ENCODE measurements at places on chromosomes 12 and 14.

GRCh38 chr12:6346235-6346832 is 4.5 kb upstream of the TNFRSF1A start:
- DNase-seq, result no peak

DNA sequence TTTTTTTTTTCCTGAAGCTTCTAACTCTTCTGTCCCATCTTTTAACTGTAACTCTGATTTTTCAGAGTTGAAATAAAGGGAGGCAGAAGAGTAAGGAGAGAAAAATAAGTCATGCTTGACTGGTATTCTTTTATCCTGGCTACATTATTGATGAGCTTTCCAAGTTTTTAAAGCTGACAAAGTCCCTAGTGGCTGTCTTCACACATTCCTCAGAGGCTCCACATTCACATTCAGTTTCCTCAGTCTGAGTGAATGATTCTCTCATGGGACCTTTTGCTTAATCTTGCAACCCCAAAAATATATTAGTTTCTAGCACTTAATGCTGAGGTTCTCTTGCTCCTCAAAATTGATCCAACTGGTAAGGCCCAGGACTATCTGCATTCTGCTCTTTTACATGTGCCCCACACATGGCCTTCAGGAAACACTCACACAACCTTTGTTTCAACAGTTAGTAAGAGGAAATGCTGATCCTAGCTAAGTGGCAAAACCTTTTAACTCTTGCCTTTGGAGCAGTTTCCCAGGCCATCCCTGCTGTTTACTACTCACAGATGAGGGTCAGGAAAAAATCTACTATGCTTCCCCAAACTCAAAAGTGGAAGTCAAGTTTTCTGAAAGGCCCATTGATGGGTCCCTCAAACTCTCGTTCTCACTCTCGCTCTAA is 61.7 kb upstream of the SLC6A15 start:
- DNase-seq, result no peak

DNA sequence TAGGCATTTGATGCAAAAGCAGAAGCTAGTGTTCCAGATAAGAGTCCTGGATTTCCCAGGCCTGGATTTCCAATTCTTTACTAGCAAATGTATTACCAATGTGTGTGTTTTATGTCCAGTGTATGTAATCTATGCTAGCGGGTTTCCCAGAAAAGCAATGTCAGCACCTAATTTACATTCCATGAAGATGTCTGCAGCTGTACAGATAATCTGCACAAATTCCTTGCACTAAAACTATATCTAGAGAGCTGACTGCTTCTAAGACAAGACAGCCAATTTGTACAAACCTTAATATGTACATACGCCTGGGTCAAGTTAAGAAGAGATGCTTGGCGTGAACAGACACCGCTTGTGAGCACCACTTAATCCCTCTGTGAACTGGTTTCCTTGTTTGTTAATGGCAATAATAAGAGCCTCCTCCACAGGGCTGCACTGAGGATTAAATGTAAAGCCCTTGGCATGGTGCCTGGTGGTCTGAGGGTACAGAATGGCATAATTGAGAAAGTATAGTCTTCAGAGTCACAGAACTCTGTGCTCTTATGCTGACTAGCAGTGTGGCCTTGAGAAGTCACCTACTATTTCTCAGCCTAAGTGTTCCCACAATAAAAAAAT is 185.6 kb downstream of the EPS8 start:
- no peak for DNase-seq

DNA sequence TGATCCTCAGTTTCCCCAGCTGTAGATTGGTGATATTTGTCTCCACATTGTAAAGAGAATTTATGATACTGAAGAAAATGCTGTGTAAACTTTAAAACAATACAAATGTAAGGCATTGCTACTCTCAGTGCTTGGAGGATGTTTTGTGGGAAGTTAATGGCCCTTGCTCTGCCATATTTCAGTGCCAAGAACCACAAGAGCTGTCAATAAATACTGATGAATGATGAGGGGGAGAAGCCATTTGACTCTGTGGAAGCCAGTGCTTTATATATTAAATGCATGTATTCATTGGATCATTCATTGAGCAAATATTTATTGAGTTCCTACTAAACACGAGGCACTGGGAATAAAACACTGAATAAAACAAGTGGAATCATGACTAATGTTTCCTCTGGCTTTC is 30.8 kb downstream of the CACNA1C start:
- DNase-seq, result no peak

DNA sequence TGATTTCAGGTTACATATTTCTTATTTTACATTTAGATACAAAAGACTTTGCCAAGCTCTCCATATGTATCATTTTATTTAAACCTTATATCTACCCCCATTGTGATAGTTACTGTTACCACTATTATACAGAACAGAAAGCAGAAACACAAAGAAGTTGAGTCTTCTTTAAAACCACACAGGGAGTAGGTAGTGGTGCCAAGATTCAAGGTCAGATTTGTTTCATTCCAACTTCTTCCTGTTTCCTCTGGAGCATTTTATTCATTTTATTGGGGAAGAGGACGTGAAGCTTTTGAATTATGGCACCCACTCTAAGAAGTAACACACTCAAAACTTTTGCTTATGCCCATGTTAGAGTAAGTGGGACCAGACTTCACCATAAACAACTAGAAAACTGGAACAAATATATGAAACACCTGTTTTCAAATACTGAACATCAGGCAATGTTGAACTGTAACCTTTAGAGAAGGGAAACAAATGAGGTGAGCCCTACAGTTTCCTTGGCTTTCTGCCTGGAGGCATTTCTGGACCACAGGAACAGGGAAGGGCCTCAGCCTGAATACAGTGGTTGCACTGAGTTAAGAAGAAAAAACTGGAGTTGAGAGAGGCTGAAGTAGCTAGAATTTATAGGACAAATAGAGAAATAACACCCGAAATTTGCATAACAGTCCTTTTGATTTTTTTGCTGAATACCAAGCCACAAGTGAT is 160.4 kb upstream of the SSTR1 start:
- DNase-seq, result no peak

DNA sequence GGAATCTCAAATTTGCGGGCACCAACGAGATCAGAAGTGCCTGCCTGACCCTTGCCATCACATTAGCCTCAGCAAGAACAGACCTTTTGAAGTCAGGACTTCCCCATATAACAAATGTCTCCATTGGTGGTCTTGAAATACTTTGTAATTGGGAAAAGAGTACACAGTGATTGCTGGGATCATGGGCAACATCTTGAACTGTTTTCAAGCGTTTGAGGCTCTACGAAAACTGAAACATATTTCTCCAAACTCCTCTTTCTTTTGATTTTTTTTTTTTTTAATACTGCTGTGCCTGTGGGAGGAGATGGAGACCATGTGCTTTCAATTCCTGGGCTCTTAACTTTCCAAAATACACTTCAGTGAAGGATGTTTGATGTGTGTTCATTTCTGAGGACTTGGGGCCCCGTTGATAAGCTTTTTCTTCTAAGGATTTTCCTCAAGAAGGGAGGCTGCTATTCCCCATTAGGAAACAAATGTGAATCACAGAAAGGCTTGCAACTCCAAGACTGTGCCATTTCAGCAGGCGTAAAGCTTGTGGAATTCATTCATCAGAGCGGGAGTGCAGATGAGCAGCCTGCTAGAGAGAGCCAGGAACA is 94.5 kb downstream of the TMEM132C start:
- DNase-seq, result no peak

GRCh38 chr14:55136885-55137786 is 8.1 kb downstream of the LGALS3 start:
- DNase-seq, result no peak

GRCh38 chr14:60648249-60648933 is 886 bp downstream of the SIX1 start:
- no peak for DNase-seq

DNA sequence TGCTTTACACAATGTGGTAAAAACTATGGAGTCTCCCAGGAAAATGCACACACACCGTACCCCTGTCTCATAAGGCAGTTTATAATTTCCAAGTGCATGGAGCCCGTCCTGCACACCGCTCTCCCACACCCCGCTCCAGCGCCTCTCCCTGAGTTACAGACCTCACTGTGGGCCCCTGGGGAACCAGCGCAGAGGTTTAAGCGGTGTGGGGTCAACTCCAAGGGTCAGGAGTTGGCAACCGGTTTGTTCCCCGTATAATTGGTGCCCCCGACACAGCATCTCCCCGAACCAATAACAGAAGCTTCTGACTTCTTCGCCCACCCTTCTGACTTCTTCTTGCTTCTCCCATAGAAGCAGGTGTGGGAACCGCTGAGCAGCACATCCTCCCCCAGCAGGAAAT is 58.4 kb upstream of the DDX11 start:
- DNase-seq, result no peak

DNA sequence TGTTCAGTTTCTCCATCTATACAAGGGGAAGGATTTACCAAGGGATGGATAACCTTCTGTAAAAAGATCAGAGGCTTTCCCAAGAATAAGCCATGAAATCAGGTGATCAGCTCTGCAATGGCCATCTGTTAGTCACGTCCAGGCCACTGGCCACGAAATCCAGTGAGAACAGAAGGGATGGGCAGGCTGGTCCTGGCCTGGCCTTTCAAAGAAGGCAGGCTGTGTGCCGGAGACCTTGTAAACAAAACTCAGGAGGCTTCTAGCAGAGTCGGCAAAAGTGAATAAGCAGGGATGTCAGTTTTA is 68.5 kb downstream of the RNF34 start:
- DNase-seq, result no peak

- no peak for DNase-seq
Measured at GRCh38 chr12:100956311-100956852, 161.8 kb downstream of the ANO4 start.

GRCh38 chr14:85454226-85454813 is 75.6 kb upstream of the FLRT2 start:
- DNase-seq, result no peak

DNA sequence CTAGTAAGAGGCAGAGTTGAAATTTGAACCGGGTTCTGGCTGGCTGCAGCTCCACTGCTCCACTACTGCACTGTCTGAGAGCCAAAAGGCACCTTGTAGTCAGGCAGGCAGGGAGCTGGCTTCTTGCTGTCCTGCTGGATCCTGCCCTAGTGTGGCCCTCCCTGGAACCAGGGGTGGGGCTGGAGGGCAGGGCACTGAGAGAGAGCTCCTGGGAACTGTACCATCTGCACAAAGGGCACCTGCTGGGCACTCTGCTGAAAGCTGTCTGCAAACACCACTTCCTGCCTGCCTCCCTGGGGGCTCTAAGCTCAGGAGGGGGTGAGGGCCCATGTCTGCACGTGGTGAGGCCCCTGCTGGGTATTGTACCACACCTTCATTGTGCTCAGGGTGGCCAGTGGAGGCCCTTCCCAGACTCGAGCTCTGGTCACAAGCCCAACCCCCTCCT is 19.0 kb upstream of the TCL1B start:
- no peak for DNase-seq

- no peak for DNase-seq
Measured at GRCh38 chr12:65275627-65276026, 2.9 kb upstream of the MSRB3 start.

GRCh38 chr12:6863586-6864321 is 3.6 kb upstream of the TPI1 start:
- no peak for DNase-seq

- no peak for DNase-seq
Measured at GRCh38 chr14:93824518-93825234, 36.4 kb upstream of the PRIMA1 start.

DNA sequence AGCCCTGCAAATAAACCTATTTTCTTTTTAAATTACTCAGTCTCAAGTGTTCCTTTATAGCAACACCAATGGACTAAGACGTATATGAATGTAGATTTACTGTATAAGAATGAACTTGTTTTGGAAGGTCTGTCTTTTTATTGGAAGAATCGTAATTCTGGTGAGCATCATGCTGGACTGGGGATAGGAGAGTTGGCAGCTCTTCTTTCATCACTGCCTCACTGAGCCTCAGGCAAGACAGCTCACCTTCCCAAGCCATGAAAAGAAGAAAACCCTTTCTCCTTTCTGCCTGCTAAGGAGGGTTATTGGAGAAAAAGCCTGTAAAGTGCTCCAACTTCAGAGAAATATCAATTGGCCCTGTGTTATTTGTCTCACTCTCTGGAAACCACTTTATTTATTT is 9.1 kb upstream of the RNF34 start:
- no peak for DNase-seq

GRCh38 chr12:48351022-48351708 is 446 bp upstream of the ZNF641 start:
- peak; percentile 77 for DNase-seq

GRCh38 chr12:71799106-71799505 is 40.5 kb upstream of the TBC1D15 start:
- DNase-seq, result no peak

GRCh38 chr14:20583908-20584307 is 3.9 kb downstream of the RNASE11 start:
- no peak for DNase-seq

DNA sequence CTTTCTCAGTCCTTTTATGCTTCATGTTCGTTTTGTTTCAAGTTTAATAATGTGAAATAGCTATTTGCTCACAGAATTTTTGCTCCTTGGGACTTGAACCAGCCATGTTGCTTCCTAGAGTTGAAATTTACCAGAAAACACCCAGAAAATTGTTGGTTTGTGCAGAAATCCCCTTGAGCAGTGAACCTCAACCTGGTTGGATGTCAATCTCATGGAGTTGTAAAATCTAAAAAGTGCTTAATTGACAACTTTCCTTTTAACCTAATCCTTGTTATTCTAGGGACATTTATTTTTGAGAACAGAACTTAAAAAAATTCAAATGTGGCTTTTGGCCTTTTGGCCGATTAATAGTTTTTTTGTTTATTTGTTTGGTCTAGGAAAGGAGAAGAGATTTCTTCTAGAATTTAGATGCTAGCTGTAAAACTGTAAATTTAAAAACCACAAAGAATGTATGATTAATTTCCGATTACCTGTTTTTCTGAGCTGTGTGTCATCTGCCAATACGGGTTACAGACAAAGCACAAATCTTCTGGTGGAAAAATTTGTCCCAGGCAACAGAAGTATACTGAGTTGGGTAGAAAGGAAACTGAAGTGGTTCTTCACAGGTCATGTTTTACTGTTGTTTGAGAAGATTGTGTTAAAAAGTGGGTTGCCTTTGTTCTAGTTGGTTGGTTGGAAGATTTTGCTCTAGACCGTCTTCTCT is 154.4 kb downstream of the FUT8 start:
- no peak for DNase-seq

DNA sequence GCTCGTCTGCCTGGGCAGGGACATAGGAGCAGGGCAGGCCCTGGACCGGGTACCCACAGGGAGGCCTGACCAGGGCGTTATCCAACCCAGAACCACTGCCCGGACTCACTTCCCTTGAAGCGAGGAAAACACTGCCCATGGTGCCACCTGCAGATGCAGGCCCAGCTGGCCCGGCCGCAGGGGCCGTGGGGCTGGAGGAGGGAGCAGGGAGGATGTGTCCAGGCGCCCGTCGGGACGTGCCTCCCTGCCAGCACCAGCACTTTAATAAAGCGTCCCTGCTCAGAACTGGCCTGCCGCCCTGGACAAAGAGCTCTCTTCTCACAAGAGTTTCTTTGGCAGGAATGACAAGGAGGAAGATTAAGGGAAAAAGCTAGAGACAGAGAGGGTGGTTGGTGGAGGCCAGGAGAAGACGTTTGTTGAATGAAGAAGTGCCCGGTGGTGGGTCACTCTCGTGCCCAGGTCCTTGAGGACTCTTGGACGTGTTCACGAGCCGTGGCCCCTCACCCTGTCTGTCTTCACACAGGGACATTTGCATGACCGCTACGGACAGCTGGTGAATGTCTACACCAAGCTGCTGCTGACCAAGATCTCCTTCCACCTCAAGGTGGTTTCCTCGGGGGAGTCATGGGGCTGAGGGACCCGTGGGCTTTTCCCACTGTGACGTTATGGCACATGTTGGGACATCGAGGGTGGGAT is 14.2 kb downstream of the HIP1R start:
- no peak for DNase-seq

- no peak for DNase-seq
Measured at GRCh38 chr12:3436461-3437065, 54.4 kb upstream of the PRMT8 start.
